ENCODE measurements at places on chromosomes 7 and 10. TPM values are rescaled to one million over a fixed set of nuclear protein-coding genes. Genes with fewer than 3 reads are reported as not detected.

Gene UCN3
- not detected for total RNA-seq

Gene CC2D2B
- not detected for total RNA-seq

Gene MOGAT3
- not detected for total RNA-seq

Gene MRLN
- not detected for total RNA-seq

Gene PNLIP
- total RNA-seq: not detected

Gene SPDYE6
- total RNA-seq: not detected

Gene AOAH
- 6.0 TPM for total RNA-seq

Gene EGR2
- total RNA-seq: 43.0 TPM

Gene CPED1
- not detected for total RNA-seq

Gene AKR1C8
- total RNA-seq: 0.58 TPM

Gene INSYN2A
- total RNA-seq: not detected

Gene GJD4
- not detected for total RNA-seq

Gene PLPP4
- total RNA-seq: not detected

Gene BLOC1S2
- total RNA-seq: 48.0 TPM

Gene SEPTIN7
- total RNA-seq: 224 TPM

Gene PDCD4
- total RNA-seq: 159 TPM

Gene NOS3
- 12.7 TPM for total RNA-seq

Gene HILPDA
- total RNA-seq: 20.3 TPM

Gene AGAP6
- 14.9 TPM for total RNA-seq

Gene PNLIPRP3
- not detected for total RNA-seq

Gene MMP21
- not detected for total RNA-seq

Gene TET1
- 1.6 TPM for total RNA-seq

Gene ATG9B
- 1.1 TPM for total RNA-seq

Gene IQUB
- 0.34 TPM for total RNA-seq

Gene TMEM184A
- 0.12 TPM for total RNA-seq

Gene SEMA4G
- 3.2 TPM for total RNA-seq

Gene ZNF511
- total RNA-seq: 55.6 TPM

Gene LIPM
- total RNA-seq: not detected

Gene COL28A1
- total RNA-seq: 0.09 TPM

Gene TAC1
- 0.41 TPM for total RNA-seq

Gene ITIH5
- not detected for total RNA-seq

Gene ZNF804B
- not detected for total RNA-seq

Gene ANKRD2
- 0.25 TPM for total RNA-seq

Gene SORBS1
- total RNA-seq: 1.2 TPM

Gene CRHR2
- total RNA-seq: not detected

Gene GIMAP8
- 13.5 TPM for total RNA-seq

Gene PTPN20
- 2.1 TPM for total RNA-seq

Gene AGR2
- total RNA-seq: not detected

Gene PRLHR
- total RNA-seq: not detected

Gene PCGF6
- total RNA-seq: 13.2 TPM

Gene ZNF117
- total RNA-seq: 2.8 TPM

Gene ABCB1
- total RNA-seq: 5.0 TPM

Gene MINDY3
- total RNA-seq: 15.9 TPM

Gene NUTM2A
- 0.23 TPM for total RNA-seq

Gene LIPJ
- total RNA-seq: not detected

Gene ASIC3
- 19.7 TPM for total RNA-seq

Gene GNG11
- total RNA-seq: not detected

Gene MYL10
- not detected for total RNA-seq

Gene CLRN3
- total RNA-seq: not detected
